ENCODE measurements at places on chromosomes 13 and 19.

- no peak for DNase-seq
Measured at GRCh38 chr13:113448545-113448884, 4.8 kb downstream of the ADPRHL1 start.

GRCh38 chr13:42333613-42334328 is 61.8 kb downstream of the AKAP11 start:
- no peak for DNase-seq

GRCh38 chr13:20924758-20925394 is 22.3 kb upstream of the XPO4 start:
- peak; percentile 77 for DNase-seq

DNA sequence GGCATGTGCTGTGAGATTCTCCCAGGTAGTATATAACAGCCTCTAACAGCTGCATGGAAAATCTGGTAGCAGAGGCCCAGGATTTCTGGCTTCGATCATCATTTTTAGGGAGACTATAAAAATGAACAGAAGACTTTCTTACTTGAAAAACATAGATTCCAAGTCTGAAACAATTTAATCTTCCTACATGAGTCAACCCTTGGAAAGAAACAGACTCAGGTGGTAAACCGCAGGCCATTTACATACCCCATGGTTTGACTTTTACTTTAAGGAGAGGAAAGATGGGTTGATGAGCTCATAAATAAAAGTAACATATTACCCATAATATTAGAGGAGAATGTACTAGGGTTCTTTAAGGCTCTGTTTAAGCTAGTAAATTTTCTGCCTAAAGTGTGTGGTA is 121.6 kb downstream of the CYSLTR2 start:
- DNase-seq: no peak

GRCh38 chr13:49444524-49445395 is 686 bp downstream of the SETDB2 start:
- DNase-seq: no peak

- no peak for DNase-seq
Measured at GRCh38 chr13:71240911-71241310, 626.1 kb downstream of the DACH1 start.

DNA sequence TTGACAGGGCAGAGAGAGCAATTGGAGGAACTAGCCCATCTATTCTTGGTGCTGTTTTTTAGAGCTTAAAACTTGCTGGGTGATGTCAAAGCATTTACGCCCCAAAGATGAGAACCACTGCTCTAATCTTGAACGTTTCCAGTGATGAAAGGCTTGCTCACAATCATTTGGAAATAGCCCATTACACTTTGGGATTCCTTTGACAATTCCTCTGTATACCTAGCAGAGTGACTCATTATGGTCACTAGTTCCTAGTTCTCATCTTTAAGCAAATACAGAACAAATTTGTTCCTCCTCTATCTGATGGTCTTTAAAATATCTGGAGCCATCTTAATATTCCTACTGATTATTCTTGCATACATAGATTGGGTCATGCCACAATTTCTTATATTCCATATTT is 112.3 kb downstream of the GPC6 start:
- DNase-seq: no peak

DNA sequence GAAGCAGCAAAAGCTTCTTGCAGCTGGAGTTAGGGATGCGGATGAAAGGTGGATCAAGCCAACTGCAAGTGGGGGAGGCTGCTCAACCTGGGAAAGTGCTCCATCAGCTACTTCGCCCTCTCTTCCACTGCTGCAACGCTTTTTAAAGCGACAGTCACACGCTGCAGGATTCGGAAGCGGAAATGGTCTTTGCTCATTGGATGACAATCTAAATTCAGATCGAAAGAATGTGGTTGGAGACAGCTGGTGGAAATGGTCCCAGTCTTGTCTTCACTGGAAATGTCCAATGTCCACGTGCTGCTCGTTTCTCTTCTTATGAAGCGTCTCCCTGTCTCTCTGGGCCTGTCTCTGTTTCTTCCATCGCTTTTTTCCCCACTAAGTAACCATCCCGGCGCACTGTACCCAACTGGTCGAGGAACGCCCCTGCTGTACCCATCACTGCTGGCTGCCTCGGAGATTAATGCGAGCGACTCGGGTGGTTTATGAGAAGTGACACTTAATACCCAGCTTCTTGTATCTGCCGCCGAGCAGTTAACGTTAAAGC is 2.1 kb upstream of the FGF9 start:
- no peak for DNase-seq

GRCh38 chr19:47303966-47304365 is 5.7 kb upstream of the C5AR1 start:
- DNase-seq: no peak

- DNase-seq: peak; percentile 91
Measured at GRCh38 chr13:80339912-80340650, 845 bp downstream of the SPRY2 start.

DNA sequence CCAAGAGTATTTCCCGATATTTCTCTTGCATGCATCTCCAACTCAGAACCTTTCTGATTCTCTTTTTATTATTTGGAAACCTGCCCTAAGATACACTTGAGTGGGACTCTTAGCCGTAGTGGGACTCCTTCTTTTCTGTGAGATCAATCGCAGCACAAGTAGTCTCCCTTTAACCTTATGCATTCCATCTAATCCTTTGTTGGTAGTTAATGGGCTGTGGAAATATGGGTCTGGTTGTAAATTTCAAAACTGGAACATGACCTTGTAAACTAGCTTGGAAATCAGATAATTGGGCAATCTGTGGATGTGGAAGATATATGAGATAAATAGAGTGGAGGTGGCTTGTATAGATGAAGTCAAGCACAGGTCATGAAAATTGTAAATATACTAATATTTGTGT is 350.0 kb downstream of the NDFIP2 start:
- no peak for DNase-seq

GRCh38 chr19:42942187-42942789 is 5.3 kb upstream of the PSG7 start:
- DNase-seq: no peak

DNA sequence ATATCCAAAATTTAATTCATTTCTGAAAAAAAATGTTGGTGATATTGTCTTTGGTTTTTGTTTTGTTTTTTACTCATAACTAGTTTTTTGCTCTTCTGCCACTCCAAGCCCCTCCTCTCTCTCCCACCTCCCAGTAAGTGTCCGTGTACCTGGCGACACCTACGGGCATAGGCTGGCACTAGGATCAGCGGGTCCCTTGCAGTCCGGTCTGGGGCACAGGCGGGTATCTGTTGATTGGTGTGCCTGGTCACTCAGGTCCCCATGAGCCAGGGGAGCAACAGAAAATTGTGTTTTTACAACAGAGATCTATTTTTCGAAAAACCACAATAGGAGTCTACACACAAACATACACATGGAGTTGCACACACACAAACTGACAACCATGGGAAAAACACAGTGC is 104.8 kb downstream of the ZIC5 start:
- no peak for DNase-seq

GRCh38 chr19:8614455-8614854 is 3.9 kb upstream of the ADAMTS10 start:
- DNase-seq: no peak

DNA sequence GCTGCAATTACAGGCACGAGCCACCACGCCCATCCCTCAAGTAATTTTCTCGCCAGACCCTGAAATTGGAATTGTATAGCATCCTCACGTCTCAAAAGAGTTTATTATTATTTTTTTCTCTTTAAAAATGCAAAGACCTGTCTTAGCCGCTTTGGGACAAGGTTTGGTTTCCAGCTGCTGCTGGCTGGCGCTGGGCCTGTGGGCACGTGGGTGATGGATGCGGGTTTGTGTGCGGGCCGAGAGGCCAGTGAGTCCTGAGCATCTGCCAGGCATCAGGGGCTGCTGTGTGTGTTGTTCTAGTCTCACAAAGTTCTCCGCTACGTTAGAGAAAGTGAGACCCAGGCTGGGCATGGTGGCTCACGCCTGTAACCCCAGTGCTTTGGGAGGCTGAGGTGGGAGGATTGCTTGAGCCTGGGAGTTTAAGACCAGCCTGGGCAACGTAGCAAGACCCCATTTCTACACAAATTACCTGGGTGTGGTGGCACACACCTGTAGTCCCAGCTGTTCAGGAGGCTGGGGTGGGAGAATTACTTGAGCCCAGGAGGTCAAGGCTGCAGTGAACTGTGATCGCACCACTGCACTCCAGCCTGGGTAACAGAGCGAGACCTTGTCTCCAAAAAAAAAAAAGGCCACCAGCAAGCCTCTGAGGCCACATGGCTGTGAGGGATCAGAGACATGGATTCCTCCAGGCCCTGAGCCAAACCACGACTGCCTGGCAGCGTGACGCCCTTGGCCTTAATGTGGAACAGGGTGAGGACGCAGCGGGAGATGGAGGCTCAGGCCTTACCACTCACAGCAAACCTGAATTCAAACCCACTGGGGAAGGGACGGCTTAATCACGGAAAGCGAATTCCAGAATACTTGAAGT is 4.7 kb upstream of the TMPRSS9 start:
- no peak for DNase-seq

DNA sequence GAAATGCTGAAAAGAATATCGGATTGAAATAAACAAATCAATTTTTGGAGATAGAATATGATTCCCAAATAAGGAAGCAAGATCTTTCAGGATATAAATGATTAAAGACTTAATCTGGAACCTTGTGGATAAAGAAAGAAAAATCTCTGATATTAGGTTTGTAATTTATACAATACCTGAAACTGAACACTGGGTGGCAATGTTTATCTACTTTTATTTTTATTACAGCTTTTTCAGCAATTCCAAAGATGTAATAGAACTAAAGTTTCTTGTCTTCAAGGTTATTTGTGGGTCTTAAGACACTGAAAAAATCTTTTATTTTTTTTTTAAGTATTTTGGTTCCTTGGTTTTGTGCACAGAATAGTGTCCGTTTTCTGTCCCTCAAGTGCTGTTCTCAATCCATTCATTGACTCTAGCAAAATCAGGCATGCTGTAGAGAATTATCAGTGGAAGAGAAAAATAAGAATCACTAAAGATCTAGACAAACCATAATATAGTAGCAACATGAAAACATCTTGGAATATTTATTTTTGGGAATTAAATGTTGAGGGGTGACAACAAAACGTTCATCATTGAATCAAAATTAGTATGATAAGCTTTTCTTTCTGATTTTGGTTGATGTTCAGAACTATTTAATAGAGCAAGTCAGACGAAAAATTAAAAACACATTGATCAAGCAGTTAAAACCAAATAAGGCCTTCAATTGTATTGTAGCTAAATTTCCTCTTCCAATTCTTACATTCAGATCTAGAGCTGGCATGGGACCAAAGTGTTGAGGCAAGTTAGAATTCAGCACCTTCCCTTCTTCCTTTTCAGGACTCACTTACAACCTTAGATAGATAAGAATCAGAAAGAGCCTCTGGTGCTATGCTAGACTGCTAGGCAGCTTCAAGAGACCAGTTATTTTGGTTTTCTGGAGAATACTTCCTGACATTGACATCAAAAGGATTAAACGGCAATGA is 704.4 kb upstream of the PCDH20 start:
- DNase-seq: no peak

GRCh38 chr19:54387991-54388801 is 23.5 kb upstream of the LAIR1 start:
- DNase-seq: no peak

DNA sequence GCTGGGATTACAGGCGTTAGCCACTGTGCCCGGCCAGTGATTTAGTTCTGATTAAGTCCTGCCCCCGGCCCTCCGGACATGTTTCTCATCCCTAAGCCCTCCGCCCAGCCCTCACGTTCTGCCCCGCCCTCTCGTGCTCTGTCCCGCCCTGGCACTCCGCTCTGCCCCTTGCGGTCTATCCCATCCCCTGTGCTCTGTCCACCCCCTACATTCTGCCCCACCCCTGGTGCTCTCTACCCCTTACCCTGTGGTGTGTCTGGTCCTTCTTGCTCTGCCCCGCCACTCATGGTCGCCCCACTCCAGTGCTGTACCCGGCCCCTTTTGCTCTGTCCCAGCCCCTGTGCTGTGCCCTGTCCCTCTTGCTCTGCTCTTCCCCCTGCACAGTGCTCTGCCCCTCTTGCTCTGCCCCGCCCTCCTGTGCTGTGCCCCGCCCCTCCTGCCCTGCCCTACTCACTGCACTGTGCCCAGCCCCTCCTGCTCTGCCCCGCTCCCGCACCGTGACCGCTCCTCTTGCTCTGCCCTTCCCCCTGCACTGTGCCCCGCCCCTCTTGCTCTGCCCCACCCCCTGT is 3.0 kb downstream of the GTPBP3 start:
- DNase-seq: no peak

DNA sequence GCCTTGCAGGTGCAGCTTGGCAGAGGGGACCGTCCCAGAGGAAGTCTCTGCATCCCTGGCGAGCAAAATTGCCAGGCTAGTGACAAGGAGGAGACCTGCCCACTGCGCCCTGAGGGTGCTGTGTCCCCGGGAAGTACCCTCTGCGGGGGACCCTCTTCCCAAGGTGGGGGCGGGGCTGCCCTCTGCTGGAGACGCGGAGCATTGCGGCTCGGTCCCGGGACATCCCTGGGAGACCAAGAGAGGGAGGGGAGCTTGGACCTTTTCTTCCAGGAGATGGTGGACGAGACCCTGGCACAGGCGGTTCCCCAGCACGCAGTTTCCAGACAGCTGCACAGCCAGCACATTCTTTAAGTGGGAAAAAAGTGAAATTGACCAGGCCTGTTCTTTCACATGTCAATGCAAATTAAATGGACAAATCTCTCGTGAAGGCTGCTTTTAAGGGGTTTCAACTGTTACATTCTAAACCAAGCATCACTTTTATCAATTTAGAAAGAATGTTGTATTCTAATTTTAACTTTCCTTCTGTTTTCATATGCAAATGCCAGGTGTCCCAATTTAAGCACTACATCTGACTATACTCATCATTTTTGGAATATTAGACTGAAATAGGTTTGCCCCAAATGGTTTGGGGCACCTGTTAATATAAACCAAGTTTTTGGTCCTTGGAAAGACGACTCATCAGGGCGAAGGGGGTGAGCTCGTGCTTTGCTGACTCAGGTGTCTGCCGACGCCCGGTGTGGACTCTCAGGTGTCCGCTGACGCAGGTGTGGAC is 60.7 kb downstream of the MCF2L start:
- no peak for DNase-seq

DNA sequence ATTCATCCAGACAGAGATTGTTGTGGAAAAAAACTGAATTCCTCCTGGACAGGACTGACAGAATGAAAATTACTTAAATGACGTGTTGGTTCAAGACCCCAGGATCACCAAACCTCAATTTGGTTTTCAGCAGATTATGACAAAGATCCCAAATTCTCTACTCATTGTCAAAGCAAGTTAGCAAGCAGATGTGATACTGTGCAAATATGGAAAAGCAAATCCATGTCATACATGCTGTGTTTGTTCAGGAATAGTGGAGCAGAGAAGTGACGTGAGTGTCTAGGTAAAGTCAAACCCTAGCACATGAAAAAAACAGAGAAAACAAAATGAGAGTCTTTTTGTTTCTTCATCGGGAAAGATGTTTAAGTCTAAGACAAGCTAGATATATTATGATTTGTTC is 169.2 kb upstream of the NBEA start:
- DNase-seq: no peak

Data from posterior cingulate gyrus (tissue), 11 donors.